ENCODE measurements at places on chromosomes 4 and X.
A peak's percentile ranks its signal among the peaks of the same experiment; 100 is the strongest.

DNA sequence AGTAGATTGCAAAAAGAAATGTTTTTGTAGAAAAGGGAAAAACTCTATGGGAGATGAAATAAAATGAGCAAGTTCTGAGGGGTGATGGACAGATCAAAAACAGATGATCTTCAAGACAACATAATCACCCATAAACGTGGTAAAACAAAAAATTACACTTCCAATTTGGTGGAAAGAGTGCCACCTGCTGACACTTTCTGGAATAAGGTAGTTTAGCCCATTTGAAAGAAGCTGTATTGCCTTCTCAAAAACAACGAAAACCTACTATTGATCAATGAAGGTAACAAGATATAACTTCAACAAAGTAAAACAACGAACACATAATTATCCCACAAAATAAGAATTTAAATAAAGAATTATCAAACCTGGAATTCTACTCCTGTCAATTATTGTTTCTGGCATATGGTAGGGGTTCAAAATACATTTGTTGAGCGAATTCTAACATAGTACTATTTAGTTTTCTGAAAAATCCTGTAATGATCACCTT lies 2.5 kb downstream of the COQ2 start:
- peak; percentile 39 for DNase-seq

DNA sequence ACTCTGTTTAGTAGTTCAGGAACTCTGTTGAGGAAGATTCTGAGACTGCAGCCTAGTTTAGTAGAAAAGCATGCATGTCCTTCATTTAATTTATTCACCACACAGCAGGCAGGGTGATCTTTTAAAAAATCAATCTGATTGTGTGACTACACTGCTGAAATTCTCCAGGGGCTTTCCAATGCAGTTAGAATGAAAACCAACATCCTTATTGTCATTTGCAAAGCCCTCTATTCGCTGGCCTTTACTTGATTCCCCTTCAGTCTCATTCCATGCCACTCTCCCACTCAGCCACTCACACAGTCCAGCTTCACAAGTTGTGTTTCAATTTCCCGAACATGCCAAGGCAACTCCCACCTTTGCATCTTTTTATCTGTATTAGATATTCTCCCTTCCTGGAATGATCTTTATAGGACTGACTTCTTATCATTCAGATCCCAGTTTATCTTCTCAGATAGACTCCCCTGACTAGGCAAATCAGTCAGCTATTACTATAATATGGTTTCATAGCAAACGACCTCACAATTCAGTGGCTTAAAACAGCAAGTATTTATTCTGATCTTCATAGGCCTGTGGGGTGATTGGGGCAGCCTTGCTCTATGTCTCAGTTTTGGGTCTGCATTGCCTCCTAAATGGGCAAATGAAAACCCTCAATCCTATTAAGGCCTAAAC lies 21.3 kb upstream of the FTHL17 start:
- no peak for DNase-seq

DNA sequence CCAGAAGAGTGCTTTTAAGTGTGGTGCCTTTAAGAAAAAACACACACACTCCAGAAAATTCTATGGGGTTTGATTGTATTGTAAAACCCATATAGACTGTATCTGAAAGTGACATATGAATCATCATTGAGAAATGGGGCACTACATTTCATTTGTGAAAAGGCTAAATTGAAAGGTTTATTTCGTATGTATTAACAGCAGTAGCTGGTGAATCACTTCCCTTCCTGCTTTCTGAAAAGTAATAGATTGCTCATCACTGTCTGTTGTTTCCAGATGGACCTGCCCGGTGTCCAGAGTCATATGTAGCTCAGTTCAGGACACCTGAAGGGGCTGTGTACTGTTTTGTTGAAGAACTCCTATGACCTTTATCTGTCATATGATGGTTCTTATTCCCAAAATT lies 28.1 kb upstream of the HPRT1 start:
- peak; percentile 57 for DNase-seq

DNA sequence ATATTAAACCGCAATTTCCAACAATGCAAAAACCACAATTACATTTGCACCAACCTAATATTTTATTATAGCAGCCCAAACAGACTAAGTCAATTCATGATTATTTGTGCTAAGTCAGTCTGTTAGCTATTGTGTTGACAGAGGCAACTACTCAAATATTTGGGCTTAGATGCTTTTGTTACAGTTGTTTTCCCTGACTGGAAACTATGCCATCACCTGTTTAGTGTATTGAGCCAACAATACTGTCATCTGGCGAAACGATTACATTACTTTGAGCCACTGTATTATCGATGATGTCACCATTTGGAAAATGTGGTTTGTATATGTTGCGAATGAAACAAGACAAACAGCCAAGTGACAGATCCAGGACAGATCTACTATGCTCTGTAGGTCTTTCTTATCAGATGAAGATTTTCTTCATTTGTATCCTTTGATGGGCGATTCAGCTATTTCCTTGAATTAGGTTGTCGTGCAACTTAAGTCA lies 38.7 kb upstream of the INTS6L start:
- no peak for DNase-seq

- peak; percentile 70 for DNase-seq
Observed at GRCh38 chrX:150365990-150366911, 3.1 kb downstream of the MAMLD1 start.

GRCh38 chr4:107863850-107864371 lies 39.2 kb downstream of the SGMS2 start:
- peak; percentile 13 for DNase-seq

DNA sequence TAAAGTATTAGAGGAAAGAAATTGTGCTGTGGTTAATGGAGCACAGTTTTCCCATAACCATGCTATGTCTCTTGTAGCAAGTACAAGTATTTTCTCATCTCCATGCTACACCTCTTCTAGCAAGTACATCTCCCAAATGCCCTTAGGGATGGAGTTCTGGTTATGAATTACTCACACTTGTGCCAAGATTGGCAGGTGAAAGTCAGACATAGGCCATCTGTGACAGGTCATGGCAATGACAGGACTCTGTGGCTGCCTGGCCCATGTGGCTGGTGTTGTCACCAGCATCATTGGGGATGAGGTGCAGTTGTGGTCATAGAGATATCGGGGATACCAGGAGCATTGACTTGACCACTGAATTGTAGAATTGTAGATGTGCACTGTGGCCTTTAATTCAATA lies 310.2 kb downstream of the FAT4 start:
- no peak for DNase-seq

DNA sequence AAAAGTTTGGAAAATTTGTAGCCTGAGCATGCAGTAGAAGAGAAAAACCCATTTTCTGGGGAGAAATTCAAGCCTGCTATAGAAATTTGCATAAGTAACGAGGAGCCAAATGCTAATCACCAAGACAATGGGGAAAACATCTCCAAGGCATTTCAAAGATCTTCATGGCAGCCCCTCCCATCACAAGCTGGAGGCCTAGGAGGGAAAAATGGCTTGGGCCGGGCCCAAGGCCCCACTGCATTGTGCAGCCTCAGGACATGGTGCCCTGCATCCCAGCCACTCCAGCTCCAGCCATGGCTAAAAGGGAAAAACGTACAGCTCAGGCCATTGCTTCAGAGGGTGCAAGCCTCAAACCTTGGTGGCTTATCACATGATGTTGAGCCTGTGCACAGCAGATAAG lies 87.7 kb downstream of the SHROOM4 start:
- DNase-seq = no peak

- DNase-seq = no peak
Observed at GRCh38 chrX:144627947-144628346, 619.4 kb upstream of the SPANXN1 start.

DNA sequence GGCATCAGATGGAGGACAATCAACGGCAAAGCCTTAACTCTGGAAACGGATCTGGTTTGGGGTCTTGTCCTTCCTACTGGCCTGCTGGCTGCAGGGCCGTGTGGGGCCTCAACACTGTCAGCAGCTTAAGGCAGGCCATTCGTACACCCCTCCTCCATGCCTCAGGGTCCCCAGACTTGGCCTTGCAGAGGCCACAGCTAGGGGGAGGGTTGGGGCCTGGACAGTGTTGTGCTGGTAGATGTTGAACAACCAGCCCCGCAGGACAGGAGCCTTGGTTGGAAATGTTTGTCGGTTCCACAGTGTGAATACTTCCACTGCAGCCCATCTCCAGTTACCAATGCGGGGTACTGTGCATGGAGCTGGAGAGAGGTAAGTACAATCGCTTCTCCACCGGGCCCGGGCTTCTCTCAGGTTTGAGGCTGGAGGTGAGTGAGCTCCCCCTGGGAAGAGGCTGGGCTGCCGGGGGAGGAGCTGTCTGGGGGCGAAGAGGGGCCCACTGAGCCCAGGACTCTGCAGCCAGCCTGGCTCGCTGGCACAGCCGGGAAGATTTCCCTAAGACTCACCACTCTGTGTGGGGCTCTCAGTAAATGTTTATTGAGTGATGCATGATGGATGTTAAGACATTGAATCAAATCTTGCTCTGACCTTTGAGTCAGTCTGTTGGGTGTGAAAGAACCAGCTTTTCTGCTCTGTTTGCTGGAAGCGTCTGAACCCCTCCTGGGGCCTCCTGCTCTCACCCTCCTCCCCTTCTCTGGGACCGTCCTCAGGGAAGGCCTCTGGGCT lies 19.7 kb upstream of the GPR78 start:
- DNase-seq = no peak

DNA sequence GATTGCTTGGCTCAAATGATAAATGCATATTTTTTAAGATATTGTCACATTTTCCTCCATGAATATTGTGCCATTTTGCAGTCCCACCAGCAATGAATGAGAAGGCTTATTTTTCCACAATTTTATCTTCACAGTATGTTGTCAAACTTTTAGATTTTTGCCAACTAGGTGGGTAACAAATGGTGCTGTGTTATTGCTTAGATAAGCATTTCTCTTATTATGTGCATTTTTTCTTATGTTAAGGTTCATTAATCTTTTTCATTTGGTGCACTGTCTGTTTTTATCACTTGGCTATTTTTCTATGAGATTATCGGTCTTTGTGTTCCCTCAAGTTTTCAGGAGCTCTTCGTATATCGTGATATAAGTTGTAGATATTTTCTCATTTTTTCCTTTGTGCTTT lies 13.4 kb upstream of the AFM start:
- no peak for DNase-seq

DNA sequence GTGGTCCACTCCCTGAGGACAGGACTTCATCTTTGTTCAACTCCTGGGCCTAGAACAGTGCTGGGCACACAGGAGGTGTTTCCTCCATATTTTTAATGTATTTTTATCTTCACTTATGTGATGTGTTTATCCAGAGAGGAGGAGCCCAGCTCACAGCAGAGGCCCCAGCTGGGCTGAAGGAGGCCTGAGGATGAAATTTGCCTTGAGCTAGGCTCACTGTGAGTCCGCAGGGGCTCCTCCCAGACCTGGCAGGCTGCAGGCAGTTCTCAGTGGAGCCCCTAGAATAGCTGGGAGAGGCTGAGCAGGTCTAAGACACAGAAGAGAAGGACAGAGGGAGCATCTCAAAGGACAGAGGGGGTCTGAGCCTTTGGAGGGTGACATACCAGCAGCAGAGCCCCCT lies 26.8 kb downstream of the C4orf50 start:
- DNase-seq = no peak

DNA sequence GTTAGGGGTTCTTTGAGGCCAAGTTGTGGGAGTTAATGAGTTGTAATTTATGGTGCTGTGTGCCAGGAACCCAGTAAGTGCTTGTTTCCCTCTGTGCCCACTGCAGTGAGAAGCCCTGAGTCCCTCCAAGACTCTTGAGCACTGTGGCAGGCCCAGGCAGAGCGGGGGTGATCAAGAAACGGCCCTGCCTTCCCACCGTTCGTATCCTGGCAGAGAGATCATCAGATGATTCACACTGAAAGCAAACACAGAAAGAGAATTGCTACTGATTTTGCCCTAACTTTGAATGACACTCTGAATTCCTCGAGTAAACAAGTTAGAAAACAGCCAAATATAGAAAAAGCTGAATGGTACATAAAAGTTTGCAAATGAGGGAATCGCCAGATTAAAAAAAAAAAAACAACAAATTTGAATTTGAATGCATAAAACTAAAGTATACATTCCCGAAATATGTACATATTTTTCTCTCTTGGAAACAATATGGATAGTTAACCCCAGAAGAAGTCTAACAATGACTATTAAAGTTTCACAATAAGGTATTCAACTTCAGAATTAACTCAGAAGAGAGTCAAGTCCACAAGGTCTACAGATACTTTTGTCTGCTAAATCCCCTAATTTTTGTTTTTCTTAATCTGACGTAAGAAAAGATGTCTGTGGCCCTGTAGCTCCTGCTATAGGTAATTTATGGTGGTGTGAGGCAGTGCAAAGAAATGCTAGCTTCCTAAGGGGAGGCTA lies 71.8 kb downstream of the AFAP1 start:
- DNase-seq = peak; percentile 63

DNA sequence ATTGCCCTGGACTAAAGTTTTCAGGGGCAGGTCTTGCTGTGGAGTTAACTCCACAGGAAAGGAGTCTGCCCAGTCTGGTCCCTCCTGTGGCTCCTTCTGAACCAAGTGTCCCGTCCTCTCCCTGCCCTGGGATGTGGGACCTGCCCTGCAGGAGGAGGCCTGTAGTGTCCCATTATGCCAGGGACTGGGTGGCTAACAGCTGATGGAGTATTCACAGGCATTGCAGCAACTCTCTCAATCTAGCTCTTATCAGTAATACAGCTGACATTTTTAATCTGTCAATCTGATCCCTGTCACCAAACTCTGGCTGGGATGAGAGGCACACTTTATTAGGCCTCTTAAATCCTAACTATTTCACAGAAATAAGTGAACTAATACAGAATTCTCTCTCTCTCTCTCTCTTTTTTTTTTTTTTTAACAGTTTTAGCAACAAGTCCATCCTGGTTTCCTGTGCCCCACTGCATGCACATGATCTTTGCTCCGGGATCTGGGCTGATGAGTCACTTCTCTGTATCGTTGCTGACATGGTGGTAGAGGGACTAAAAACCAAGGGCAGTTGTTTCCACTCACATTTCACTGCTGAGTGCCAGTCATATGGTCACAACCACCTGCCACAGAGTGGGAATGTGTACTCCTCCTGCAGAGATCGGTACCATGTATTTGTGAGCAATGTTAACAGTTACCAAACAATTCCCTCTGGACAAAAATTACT lies 39.1 kb downstream of the HAND2 start:
- DNase-seq = peak; percentile 91

DNA sequence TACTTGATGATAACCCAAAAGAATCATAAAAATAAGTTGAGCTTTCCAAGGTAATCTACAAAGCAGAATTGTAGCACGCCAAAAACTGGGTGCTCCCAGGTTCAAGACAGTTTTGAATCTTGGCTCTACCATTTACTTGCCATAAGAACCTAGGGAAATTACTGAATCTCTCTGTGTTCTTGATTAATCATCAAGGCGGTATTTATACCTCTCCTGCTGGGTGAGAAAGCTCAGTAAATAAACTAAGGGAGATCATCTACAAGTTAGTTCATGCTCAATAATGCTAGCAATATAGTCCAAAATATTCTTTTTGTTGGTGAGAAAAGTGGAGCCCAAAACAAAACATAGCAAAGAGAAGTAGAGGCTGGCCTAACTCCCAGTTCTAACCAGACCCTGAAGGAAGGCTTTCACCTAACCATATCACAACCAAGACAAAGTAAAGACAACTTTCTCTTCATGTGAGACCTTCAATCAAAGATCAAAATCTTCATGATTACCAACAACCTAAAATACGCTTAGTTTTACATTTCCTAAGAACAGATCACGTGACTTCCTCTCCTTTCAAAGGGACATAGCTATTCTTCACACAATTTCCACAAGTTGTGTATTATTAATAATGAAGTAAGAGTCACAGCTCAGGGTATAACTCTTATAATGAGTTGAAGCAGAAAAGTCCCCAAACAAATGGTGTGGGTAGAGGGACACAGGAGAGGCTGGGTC lies 34.4 kb downstream of the TNIP3 start:
- no peak for DNase-seq

All from fibroblast of lung (primary cell).